ENCODE measurements at places on chromosomes 1 and 21. TPM values are rescaled to one million over a fixed set of nuclear protein-coding genes. Genes with fewer than 3 reads are reported as not detected.

DNA sequence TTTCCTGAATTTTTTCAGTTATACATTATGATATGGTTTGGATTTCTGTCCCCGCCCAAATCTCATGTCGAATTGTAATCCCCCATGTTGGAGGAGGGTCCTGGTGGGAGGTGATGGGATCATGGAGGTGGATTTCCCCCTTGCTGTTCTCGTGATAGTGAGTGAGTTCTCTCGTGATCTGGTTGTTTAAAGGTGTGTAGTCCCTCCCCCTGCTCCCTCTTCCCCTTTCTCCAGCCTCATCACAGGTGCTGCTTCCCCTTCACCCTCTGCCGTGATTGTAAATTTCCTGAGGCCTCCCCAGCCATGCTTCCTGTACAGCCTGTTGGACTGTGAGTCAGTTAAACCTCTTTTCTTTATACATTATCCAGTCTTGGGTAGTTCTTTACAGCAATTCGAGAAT lies 93.2 kb upstream of the HNRNPU start:
- no peak for DNase-seq

GRCh38 chr1:65791801-65792668 lies 660 bp upstream of the PDE4B start:
- peak; percentile 51 for DNase-seq

GUCA2B gene
- not detected for total RNA-seq

DNA sequence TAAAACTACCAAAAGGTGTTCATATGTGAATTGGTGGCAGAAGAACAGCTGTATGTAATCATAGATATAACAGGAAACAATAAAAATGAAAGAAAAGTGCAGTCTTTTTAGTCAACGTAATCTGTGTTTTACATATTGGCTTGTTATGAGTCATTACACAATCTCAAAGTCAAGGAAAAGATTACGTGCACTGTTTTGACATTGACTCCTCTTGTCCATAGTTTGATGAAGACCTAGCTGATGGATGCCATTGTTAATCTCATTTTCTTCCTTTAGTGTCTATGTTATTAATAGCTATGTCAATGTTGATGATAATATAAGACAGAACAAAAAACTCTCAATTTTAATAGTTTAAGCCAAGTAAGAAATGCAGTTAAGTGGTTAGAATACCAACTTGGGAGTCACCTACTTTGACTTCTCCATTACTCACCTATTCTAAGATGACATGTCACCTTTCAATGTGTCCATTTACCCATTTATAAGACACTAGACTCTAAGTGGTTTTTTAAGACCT lies 84.5 kb upstream of the SAMSN1 start:
- DNase-seq, result no peak
